ENCODE measurements at places on chromosomes 5 and 9.

DNA sequence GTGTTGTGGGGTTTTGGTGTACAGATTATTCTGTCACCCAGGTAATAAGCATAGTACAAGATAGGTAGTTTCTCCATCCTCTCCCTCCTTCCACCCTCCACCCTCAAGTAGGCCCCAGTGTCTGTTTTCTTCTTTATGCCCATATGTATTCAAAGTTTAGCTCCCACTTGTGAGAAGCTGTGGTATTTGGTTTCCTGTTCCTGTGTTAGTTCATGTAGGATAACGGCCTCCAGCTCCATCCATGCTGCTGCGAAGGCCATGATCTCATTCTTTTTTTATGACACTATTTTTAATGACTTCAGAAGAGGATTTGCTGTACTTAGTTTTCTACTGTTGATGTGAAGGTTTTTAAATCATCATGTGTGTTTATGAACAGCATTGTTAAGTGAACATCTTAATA lies 11.9 kb downstream of the CCDC180 start:
- DNase-seq = no peak

DNA sequence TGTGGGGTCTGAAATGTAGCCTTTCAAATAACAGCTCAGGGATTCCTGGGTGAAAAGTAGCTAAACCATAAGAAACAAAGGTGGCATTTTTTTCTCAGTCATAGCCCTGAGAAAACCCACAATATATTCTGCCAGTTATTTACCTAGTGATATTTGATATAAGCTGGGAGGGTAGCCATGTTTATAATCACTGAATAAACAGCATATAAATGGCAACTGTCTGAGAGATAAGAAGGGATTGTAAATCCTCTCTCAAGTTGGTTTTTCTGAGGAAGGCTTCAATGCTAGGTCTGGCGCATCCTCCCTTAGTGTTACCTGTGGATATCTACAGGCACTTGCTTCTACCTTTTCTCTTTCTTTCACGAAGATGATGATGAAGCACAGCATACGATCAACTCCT lies 1080.5 kb upstream of the DMAC1 start:
- no peak for DNase-seq

GRCh38 chr5:124923131-124923530 lies 176.7 kb upstream of the ZNF608 start:
- DNase-seq = no peak

GRCh38 chr9:96320749-96321280 lies 18.8 kb upstream of the HSD17B3 start:
- DNase-seq = no peak

DNA sequence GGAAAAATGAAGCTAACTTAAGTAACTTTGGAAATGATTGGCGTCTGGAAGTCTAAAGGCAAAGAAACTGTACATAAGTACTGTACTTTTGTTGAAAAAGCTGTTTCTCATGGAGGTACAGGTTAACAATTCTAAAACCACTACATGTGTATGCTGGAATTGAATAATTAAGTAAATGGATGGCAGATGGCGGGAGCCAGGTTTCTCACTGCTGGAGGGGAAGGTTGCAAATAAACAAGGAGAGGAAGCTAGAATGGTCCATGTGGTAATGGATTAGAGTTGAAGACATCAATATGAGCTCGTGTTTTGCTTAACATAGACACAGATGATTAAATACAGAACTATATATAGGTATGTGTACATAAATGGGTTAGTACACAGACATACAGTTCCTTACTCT lies 43.2 kb upstream of the ASTN2 start:
- DNase-seq = no peak

- no peak for DNase-seq
Observed at GRCh38 chr5:135179308-135179980, 145.4 kb upstream of the PITX1 start.

- no peak for DNase-seq
Observed at GRCh38 chr5:12217039-12217438, 312.8 kb upstream of the CTNND2 start.

DNA sequence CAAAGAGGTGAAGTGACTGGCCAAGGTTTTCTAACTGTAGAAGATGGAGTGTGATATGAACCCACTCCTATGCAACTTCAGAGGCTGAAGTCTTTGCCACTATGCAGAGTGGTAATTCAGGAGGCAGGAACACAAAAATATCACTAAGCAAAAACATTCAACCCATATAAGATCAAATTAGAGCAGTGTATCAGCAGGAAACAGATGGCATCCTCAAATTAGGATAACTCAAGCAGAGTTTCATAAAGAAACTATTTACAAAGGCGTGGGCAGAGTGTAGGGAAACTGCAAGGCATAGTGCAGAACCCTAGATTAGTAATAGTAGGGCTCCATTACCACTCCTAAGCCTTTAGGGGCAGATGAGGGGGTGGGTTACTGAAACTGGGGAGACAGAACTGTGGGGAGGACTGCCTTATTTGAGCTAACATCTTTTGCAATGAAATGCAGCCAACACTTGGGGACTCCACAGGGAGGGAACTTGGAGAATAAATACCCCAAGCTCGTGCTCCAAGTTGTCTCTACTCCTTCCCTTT lies 72.2 kb downstream of the PTTG1 start:
- no peak for DNase-seq

GRCh38 chr5:38023371-38023770 lies 183.5 kb upstream of the GDNF start:
- no peak for DNase-seq

DNA sequence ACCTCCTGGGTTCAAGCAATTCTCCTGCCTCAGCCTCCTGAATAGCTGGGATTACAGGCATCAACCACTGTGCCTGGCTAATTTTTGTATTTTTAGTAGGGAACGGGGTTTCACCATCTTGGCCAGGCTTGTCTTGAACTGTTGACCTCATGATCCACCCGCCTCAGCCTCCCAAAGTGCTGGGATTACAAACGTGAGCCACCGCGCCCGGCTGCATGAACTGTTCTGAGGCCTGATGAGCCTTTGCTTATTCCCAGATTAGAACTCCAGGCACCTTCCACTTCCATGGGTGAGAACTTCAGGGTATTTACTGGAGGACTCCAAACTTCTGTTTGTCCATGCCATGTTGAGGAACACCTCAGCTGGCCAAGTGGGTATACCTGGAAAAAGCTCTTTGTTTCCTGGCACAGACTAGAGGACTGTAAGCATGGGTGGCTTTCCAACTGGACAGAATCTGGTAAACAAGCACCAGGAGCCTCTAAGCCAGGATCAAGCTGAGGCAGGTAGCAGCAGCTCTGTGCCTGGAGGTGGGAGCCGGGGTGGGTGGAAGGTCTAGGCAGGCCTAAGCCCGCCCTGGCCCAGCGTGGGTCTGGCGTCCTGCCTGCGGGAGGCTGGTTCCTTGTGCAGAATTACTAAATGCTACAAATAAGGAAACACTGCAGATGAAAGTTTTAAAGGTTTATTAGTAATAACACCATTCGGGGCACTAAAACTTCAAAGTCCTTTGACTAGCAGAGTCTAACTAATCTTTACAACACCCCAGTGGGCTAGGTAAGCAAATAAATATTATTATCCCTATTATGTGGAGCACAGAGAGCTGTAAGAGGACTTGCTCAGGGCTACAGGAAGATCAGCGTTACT lies 78.4 kb downstream of the SEMA5A start:
- no peak for DNase-seq

DNA sequence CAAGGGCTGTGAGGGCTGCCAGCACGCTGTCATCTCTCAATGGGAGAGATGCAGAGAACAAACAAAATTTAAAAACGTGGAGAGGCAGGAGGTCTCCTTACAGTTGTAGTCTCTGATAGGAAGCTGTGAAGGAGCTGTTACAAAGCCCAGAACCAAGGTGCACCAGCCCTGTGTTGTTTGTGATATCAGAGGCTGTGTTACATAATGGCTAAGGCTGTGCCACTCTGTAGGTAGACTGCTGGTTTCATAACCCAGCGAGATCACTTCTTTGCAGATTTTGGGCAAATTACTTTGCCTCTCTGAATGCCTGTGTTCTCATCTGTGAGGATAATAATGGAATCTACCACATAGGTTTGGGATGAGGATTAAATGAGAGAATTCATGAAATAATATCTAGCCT lies 1480.7 kb upstream of the WWC1 start:
- DNase-seq = no peak

DNA sequence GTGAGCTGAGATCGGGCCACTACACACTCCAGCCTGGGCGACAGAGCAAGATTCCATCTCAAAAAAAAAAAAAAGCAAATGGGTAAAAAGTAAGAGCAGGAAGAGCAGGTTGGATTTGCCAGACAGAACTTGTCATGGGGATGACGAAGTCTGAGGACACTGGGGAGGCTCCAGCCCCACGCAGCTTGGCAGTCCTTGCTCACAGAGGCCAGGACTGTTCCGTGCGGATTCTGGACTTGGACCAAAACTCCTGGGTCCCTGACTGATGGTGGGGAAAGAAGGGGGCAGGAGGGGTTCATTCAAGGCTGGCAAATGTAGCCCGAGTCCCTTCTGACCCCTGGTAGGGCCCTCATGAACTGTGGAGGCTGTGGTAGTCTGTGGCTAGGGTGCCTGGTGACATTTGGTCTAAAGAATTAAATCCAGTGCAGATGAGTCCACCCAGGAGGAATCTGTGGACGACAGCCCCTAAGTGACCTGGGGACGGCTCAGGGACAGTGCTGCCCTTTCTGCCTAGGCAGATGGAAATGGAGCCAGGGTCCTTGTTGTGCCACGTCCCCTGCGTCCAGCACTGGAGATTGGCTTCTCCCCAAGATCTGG lies 3.1 kb downstream of the FGD3 start:
- DNase-seq = no peak

GRCh38 chr9:72929542-72929941 lies 23.3 kb downstream of the ALDH1A1 start:
- no peak for DNase-seq

DNA sequence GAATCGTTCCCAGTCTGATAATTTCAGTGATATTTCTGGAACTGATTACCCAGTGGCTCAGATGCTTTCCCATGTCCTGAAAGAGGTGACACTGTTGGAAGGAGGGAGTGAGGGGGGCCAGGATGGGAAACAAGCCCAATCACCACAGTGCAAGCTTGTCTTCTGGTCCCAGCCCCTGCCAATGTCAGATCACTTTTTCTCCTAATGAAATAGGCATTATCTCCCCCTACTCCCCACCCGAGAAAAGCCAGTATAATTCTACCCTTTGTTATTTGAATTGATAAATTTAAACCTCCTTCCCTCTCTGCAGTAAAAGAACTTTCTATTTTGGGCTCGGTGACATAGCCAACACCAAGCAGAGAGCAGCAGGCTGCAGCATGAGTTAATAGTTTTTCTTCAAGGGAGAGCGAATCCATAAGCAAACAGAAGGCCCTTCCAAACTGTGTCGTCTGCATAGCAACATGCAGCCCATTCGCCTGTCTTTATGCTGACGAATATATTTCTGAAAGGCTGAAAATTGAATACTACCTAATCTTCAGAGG lies 14.6 kb upstream of the PPP2CA start:
- no peak for DNase-seq

DNA sequence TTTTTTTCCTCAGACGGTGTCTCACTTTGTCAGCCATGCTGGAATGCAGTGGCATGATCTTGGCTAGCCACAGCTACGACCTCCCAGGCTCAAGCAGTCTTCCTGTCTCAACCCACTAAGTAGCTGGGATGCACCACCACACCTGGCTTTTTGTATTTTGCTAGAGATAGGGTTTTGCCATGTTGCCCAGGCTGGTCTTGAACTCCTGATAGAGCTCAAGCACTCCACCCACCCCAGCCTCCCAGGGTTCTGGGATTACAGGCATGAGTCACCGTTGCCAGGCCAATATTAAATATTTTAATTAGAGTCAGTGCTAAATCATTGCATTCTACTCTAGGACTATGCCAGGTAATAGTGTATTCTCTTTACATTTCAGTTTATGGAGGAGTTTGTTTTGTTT lies 41.5 kb downstream of the UBE2R2 start:
- no peak for DNase-seq

DNA sequence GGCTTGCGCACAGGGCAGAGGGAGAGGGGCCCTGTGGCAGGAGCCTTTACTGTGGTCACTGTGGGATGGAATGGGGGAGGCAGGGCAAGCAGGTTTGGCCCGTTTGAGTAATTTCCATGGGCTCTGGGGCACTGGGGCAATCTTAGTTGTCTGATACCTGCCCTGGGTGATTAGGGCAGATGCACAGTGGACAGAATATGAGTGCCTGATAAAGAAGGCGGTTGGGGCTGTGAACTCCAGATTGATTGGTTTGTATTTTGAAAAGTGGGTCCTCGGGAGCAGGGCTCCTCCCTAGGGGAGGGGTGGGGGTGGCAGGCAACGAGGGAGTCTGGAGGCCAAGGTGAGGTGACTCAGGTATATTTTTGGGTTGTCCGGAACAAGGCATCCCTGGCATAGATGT lies 247.5 kb downstream of the NSG2 start:
- DNase-seq = no peak

GRCh38 chr5:167294882-167295680 lies 996.4 kb upstream of the WWC1 start:
- DNase-seq = no peak

DNA sequence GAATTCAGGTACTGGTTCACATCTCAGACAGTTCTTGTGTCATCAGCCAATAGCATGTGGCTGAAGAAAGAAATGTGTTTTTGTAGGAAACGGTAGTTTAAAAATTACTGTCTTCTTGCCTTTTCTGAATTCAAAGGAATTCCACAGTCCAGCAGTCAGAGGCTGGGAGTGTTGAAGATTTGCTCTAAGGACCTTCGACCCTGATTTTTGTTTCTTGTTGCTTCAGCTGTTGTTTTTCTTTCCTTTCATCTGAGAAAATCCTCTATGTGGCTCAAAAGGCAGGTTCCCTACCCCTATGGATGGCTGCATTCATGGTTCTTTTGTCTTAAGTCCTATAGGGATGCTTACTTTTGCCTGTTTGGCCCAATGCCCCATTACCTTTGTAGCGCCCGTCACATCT lies 304.9 kb downstream of the TMEM167A start:
- no peak for DNase-seq

GRCh38 chr9:19641046-19641445 lies 147.8 kb downstream of the SLC24A2 start:
- no peak for DNase-seq

DNA sequence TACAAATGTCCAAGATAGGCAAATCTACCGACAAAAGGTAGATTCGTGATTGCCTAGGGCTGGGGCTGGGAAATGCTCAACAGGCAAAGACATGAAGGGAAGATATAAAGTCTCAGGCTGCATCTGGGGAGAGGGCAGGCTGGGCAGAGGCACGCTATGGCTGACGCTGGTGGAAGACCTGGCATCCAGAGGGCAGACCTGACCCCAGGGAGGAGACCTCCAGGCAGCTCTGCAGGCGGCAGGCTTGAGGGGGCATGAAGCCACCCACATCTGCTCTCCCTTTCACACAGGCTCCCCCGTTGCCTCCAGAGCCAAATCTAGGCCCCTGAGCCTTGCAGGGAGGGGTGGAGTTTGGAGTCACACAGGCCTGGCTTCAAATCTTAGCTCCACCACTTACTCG lies 145.5 kb downstream of the PAX5 start:
- no peak for DNase-seq

- DNase-seq = no peak
Observed at GRCh38 chr9:109417585-109418544, 80.2 kb downstream of the PTPN3 start.

Measured in stimulated activated CD8-positive, alpha-beta memory T cell treated with anti-CD3 and anti-CD28 coated beads, Interleukin-7, amount 100 ng/mL, for 1 hour (primary cell).